ENCODE measurements at places on chromosomes 12 and 14. TPM values are rescaled to one million over a fixed set of nuclear protein-coding genes. Genes with fewer than 3 reads are reported as not detected.

GRCh38 chr12:94813314-94813713 is 163.0 kb upstream of the TMCC3 start:
- no peak for DNase-seq

DNA sequence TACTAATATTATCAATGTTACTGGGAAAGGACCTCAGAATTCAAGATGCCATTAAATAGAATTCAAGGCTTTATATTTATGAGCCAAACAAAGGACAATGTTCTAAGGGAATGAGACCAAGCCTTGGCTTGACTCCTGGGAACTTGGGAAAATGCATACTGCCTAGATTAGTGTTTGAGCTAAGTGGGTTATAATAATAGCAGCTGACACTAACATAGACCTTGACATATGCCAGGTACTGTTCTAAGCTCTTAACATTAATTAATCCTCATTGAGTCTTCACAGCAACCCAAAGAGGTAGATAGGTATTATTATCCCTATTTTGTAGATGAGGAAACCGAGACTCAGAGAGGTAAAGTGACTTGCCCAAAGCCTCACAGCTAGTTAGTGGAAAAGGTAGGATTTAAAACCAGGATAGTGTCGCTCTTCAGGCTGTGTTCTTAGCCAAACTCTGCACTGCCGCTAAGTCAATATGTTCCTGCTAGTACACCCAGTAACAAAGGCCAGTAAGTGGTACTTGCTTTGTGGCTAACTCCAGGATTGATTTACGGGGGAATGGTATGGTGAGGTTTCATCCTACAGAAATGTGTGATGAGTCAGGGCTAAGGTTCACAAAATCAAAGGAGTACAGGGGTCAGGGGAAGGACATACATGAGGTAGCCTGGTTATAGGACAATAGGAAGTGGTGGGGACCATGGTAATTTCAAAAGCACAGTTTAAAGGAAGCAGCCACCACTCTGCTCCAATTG is 35.8 kb upstream of the PRKAB1 start:
- DNase-seq = no peak

DNA sequence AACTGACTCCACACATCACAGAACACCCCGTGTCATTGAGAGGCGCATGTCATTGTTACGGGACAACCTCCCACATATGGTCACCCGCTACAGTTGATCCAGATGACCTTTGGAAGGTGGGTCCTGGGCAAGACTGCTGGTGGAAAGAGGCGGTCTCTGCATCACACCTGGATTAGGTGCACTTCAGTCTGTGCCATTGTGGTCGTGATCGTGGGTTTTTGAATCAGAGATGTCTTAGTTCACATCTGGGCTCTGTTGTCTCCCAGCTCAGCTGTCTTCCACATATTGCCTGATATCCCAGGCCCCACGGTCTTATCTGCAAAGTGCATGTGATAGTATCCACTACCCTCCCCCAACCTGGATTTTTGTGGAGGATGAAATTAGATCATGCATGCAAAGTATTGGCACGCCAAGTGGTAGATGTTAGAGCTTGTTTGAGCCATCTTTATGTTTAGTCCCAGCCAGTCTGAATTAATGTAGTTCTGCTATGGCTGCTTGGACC is 208.7 kb upstream of the FOXN3 start:
- DNase-seq = no peak

GRCh38 chr12:64009321-64010068 is 165.0 kb downstream of the SRGAP1 start:
- no peak for DNase-seq

The BDKRB2 gene
- 3.6 TPM for polyA plus RNA-seq

The OR6C6 gene
- polyA plus RNA-seq = not detected

The KLHDC1 gene
- 6.5 TPM for polyA plus RNA-seq
